ENCODE measurements at places on chromosomes 12 and 14.

DNA sequence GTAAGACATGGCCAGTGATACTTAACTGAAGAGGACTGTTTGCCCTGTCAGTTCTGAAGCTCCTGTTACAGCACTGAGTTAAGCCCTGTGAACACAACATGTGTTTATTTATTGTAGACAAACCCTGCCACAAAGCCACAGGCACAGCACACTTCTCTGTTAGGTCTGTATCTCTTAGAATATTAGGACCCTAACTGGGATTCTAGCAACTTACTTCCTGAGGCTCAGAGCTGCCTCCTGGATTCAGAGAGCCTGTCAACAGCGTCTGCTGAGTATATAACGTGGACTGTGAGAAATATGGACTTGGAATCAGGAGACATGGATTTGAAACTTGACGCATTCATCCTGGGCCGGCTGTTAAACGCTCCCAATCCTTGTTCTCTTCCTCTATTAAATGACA lies 135.0 kb upstream of the HIF1A start:
- no peak for DNase-seq

GRCh38 chr14:23660290-23661226 lies 24.4 kb downstream of the DHRS2 start:
- DNase-seq, result no peak

DNA sequence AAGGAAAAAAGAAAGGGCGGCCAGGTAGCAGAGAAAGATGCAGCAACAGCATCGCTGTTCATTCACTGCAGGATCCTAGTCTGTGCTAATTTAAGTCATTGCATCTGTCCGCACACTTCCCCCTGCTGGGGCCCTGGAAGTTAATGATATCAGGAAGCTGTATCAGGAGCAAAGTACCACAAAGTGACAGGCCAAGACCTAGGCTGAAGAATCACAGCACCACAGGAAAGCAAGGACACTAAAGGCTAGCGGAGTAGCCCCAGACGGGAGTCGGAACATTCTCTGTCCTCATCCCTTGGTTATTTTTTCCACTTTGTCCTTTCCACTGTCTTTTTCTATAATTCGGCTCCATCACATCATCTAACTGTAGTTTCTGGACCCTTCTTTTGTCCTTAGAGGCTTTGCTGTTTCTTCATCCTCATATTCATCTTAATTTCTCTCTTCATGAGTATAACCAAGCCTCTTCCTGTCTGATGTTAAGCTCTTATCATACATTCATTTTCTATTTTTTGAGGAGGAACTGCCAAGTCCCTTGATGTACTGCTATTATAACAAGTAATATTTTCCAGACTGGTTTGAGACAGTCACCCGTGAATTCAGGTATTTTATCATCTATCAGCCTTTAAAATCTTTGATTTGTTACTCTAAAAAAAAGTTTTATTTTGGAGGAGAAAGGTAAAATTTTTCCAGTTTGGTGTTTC lies 28.3 kb downstream of the DUSP16 start:
- no peak for DNase-seq

DNA sequence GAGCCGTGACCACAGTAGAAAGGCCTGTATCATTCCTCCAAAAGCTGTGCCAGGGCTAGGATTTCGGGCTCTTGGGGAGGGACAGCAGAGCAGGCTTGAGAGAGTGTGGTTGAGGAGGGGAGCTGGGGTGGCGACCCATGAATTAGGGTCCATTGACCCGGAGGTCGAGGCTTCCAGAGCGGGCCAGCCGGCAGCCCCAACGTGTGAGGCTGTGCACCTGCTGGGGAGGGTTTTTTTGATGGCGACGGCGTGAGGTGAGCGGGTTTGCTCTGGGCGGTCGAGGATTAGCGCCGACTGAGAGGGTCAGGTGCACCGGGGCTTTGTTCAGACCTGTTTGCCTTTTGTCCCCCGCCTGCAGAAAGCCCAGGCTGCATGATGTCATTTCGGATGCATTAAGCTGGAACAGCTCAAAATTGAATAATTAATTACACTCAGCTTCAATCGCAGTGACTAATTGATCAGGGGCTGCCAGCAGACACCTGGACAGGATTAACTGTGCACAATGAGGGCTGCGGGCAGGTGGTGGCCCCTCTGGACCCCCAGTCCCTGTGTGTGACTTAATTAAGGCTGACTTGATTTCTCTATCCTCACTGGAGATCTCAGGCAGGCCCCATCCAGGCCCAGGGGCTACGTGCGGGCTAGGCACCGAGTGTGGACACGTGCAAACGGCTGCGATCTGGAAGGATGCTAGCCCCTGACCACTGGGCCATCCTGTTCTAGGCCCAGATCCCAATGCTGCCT lies 42.1 kb upstream of the MEG3 start:
- DNase-seq, result no peak

DNA sequence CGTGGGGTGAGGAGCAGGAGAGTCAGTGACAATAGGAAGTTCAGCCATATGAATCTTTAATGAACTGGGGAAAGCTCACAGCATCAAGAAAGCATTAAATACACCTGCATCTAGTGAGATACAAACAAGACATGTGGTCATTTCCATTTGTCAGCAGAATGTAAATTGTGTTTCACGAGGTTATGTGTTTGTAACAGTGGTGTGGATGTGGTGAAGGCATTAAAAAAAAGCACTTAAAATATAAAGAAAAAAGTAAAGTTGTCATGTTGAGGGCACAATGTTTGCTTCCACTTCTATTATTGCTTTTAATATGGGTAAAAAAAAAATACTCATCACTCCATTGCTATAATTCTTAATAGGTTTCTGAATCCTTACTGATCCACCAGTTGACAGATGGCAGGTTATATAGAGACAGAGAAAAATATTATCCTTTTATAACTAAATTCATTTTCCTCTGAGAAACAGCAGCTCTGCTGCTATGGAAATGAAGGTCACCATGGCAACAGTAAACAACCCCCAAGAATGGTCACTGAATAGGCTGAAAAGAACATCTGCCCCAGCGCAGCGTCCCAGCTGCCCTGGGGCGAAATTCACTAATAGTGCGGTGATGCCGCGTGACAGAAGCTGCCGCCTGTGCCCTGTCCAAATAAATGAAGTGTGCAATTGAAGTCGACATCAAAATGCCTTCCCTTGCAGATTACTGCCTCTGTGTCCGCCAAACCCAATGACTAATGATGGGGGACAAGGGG lies 226.1 kb downstream of the FOXN3 start:
- no peak for DNase-seq

- DNase-seq, result no peak
Observed at GRCh38 chr12:72448089-72448488, 175.9 kb downstream of the TRHDE start.

DNA sequence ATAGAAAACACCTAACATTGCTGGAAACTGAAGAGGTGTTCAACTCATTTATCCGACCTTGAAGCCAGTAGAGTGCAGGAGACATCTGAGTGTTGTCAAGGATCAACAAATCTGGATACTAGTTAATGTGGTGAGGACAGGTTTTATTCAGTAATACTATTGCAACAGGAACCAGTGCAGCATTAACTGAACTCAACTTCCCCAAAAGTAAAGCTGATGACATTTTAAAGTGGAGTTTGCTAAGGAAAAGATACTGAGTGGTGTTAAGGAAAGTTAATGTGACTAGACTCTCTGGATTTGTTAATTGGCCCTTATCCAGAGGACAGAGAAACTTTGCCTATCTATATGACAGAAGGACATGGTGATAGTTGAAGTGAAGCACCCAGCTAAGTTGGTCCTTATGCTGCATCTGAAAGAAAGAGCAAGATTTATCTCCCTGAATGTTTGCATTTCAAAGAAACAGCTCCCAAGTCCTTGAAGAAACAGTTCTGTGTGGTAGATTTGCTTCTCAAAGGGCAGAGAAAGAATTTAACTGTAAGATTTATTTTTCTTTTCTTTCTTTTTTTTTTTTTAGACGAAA lies 1.2 kb upstream of the CLEC7A start:
- no peak for DNase-seq

GRCh38 chr12:18160901-18161300 lies 70.9 kb upstream of the RERGL start:
- DNase-seq, result no peak

DNA sequence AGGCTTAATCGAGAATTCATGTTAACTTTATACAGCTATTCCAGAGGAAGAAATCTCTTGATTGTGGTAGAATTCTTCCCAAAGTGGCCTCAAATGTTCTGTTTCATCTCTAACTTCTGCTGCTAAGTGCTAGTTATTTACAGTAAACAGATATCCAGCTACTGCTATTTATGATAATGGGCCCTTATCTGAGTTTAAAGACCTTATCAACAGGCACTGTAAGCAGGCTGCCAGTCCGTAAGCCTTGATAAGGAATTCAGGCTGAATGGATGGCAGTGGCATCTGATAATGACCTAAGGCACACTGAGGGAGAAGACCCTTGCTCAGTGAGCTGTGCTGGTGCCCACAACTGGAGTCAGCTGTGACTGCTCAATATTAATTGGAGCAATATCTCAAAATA lies 59.0 kb downstream of the PAX9 start:
- no peak for DNase-seq

GRCh38 chr12:39682689-39683477 lies 63.3 kb upstream of the ABCD2 start:
- DNase-seq, result no peak

DNA sequence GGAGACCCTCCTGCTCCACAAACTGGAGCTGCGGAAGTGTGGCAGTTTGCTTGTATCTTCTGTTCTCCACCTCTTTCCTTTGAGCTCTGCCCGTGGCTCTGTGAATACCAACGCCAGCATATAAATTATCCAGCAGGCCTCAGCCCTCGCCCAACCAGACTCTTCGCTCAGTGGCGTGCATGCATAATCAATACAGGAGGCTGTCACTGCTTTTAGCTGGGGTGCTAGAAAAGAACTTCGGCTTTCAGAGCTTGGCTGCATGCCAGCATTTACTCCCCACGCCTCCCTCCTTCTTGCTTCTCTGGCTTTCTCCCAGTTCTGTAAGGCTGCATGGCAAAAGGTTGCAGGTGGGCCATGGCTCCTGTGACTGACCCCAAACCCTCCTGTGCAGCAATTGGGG lies 26.9 kb downstream of the NRXN3 start:
- DNase-seq, result no peak

DNA sequence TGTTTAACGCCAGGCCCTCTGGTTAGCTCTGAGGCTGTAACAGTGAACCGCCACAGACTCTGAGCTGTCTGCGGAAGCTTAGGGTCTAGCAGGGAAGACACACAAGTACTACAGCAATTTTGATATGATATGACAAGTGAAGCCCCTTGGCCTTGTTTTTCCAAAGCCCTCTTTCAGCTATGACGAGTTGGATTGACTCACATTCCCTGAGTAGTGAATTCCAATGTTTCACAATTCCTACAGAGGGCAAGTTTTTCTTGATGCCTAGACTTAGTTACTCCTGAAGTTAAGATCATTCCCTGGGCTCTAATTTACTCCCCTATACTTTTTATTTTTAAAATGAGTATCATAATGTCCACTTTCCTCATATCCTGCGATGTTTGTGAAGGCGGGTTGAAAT lies 53.3 kb upstream of the CISTR start:
- DNase-seq, result no peak

GRCh38 chr14:103533999-103534575 lies 5.1 kb downstream of the TRMT61A start:
- no peak for DNase-seq

GRCh38 chr12:50200552-50201273 lies 33.5 kb upstream of the CERS5 start:
- DNase-seq, result no peak

- no peak for DNase-seq
Observed at GRCh38 chr14:101556131-101556530, 5.2 kb upstream of the DIO3 start.

GRCh38 chr12:48221645-48222044 lies 18.6 kb upstream of the OR10AD1 start:
- DNase-seq, result no peak

GRCh38 chr14:87014856-87015255 lies 978.1 kb downstream of the GALC start:
- no peak for DNase-seq

DNA sequence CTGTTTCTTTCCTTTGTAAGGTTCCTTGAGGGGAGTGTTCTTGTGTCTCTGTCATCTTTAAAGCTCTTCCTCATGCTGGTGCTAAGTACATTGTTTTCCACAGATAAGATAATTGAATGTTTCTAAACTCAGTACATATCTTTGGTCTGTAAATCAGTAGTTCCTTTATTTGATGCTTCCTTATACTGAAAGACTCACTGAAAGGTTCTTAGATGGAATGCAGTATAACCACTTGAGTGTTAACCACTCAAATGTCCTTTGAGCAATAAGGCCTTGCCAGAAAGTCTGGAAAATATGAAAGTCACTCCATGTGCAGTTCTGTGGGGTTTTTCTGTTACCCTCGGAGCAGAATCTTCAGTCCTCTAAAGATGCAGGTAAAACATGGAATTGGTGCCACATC lies 23.0 kb upstream of the RNU6-8 start:
- no peak for DNase-seq

DNA sequence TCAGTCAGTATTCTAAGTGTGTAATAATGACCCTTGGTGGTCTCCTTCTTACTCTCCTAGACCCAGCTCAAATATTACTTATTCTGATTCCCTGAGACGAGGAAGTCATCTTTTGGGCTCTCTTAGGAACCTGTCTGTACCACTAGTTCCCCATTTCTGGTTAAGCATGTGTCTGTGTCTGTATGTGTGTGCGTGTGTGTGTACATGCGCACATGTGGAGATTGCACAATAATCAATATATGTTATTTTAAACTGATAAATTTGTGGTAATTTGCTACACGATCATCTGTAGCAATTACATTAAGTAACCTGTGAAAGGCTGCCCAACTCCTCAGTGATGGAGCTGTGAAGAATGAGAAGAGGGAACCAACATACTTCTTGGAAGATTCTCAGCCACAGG lies 132.2 kb downstream of the ASCL4 start:
- DNase-seq, result no peak

DNA sequence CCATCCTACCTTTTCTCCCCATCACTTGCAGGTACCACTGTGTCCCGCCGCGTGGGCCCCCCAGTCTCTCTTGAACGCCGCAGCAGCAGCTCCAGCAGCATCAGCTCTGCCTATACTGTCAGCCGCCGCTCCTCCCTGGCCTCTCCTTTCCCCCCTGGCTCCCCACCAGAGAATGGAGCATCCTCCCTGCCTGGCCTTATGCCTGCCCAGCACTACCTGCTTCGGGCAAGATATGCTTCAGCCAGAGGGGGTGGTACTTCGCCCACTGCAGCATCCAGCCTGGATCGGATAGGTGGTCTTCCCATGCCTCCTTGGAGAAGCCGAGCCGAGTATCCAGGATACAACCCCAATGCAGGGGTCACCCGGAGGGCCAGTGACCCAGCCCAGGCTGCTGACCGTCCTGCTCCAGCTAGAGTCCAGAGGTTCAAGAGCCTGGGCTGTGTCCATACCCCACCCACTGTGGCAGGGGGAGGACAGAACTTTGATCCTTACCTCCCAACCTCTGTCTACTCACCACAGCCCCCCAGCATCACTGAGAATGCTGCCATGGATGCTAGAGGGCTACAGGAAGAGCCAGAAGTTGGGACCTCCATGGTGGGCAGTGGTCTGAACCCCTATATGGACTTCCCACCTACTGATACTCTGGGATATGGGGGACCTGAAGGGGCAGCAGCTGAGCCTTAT lies 9.2 kb downstream of the ARHGAP9 start:
- no peak for DNase-seq

GRCh38 chr12:59787610-59788009 lies 191.8 kb downstream of the SLC16A7 start:
- DNase-seq, result no peak

Data from stimulated activated CD4-positive, alpha-beta T cell treated with anti-CD3 and anti-CD28 coated beads, Interleukin-1b, Interleukin-23, amount 100 ng/mL, for 48 hours (primary cell).